ENCODE measurements at places on chromosomes 12 and 14.

DNA sequence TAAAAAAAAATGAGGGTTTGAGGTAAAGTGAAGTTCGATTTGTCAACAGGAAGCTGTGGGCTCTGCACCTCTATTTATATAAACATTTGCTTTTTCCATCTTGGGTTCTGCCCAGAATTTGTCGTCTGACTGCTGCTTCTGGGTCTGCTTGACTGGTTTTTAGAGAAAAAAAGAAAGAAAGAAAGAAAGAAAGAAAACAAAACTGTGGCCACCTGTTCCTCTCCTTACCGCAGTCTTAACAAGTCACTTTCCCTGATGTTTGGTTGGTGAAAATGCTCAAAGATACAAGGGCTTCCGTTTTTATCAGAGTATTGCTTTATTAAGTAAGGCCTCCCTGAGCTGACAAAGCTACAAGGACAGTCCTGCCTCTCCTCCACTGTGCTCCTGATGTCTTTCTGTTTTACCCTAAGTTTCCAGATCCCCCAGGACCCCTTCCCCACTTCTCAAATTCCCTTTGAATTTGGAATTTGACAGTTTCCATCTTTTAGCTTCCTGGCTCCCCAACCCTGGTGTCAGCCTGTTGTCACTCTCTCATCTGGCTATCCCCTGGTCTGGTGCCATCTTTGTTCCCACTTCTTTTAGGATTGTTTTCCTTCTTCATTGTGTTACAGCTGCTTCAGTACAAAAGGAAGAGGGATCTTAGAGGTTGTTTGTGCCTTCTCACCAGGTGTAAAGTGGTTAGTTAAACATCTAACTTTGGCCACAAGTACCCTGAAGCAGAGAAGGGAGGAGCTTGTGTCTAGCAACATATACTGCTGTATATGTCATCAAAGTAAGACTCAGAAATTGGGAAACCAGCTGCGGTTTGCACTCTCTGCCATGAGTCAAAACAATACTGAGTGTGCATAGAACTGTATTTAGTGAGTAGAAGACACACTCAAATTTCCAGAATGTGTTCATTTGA is 18.0 kb downstream of the MFAP5 start:
- peak; percentile 25 for DNase-seq

- DNase-seq, result no peak
Measured at GRCh38 chr14:28356819-28357218, 409.8 kb upstream of the FOXG1 start.

DNA sequence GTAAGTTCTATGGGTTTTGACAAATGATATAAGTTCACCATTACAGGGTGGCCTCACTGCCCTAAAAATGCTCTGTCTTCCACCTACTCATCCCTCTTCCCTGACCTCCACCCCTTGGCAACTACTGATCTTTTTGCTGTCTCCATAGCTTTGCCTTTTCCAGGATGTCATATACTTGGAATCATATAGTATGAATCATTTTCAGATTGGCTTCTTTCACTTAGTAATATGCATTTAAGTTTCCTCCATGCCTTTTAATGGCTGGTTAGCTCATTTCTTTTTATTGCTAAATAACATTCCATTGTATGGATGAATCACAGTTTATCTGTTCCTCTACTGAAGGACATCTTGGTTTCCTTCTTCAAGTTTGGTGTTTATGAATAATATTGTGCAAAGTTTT is 14.0 kb upstream of the PEX5 start:
- DNase-seq, result no peak

- no peak for DNase-seq
Measured at GRCh38 chr14:98269533-98269932, 1002.5 kb downstream of the BCL11B start.

- no peak for DNase-seq
Measured at GRCh38 chr14:56321861-56322260, 203.7 kb downstream of the PELI2 start.

DNA sequence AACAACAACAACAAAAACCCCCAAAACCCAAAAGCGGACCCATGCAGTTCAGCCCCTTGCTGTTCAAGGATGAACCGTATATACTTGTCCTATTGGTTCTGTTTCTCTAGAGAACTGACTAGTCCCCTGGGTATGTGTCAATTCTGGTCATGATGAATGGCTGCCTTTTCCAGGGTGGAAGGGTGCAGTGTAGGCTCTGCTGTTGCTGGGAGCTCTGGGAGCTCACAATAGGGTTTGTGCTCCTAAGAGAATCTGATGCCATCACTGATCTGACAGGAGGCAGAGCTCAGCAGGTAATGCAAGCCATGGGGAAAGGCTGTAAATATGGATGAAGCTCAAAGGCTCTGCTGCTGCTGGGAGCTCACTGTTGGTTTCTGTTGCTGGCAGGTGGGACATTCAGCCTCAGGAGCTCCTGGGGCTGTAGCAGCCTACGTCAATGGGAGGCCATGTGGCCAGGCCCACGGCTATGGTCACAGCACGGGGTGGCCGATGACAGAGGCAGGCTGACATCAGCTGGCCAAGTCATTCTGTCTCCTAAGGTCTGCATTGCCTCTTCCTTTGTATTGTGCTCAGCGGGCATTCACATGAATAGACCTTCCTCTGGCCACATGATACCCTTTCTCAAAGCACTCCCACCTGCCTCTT is 37.9 kb downstream of the DLK1 start:
- DNase-seq, result no peak

GRCh38 chr14:54182419-54183045 is 214.3 kb upstream of the CDKN3 start:
- DNase-seq, result no peak

DNA sequence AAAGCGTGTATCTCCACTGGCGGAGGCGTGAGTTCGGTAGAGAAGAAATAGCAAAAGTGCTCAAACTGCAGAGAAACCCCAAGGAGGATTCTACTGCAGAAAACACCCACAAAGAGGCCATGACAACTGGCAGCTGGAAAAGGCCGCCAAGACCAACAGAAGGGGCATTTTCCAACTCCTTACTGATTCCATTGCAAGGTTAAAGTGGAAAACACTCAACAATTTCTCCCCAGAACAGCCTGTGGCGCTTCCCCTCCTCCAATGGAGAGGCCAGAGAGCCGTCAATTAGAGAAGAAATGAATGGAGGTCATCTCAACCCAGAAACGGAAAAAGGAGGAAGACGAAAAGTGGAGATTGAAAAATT is 618 bp upstream of the ANKRD52 start:
- DNase-seq, result no peak

DNA sequence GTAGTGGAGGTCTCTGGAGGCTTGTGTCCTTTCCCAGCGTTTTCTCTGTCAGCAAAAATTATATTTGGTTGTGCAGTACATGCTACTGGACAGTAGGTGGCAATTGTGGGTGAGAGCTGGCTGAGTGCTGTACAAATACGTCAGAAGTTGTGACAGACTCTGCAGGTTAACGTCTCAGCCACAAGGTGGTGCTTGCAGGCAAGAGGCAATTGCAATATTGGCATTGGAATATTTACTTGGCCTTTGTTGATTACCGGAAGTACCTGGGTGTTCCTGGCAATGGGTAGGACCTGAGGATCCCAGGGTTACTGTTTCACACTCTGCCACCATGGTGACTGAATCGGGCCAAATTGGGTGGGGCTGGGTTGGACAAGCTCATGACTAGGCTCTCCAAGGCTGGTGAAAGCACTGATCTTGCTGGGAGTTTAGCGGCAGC is 333.9 kb upstream of the LMO3 start:
- DNase-seq, result no peak

DNA sequence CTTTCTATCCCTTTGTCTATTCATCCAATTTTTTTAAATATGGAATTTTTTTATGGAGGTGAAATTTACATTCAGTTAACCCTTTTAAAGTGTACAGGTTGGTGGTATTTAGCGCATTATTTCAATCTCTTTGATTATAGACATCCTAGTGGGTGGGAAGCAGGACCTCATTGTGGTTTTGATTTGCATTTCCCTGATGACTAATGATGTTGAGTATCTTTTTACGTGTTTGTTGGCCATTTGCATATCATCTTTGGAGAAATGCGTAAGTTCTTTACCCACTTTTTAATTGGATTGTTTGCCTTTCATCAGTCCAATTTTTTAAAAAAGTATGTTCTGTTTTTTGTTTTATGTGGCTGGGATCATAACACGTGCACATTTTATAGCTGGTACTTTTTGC is 20.8 kb downstream of the PAPLN start:
- DNase-seq, result no peak

- no peak for DNase-seq
Measured at GRCh38 chr12:131959641-131960589, 10.2 kb downstream of the EP400 start.

- DNase-seq, result peak; percentile 10
Measured at GRCh38 chr12:29317556-29318363, 63.2 kb downstream of the ERGIC2 start.
